ENCODE measurements at places on chromosomes 5 and 9.
A peak's percentile ranks its signal among the peaks of the same experiment; 100 is the strongest.

DNA sequence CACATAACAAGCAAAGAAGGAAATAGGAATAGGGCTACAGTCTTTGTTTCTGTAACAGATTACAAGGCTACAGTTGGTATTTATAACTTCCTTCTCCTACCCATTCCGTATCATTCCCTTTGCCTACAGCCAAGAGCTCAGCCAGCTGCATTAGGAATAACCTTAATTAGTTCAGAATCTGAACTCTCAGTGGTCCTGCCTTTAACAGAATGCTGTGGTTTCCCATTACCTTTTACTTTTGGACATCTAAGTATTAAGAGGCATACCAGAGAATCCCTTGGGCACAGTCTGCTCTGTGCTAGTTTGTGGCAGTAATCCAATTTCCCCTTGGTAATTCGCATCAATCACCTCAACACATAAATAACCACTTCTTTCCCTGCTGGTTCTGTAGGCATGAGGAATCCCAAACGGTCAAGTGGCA, 44.2 kb downstream of the PKD2L2 start:
- DNase-seq = peak; percentile 44

GRCh38 chr9:111992523-111992922, 95.9 kb downstream of the UGCG start:
- peak; percentile 85 for DNase-seq

DNA sequence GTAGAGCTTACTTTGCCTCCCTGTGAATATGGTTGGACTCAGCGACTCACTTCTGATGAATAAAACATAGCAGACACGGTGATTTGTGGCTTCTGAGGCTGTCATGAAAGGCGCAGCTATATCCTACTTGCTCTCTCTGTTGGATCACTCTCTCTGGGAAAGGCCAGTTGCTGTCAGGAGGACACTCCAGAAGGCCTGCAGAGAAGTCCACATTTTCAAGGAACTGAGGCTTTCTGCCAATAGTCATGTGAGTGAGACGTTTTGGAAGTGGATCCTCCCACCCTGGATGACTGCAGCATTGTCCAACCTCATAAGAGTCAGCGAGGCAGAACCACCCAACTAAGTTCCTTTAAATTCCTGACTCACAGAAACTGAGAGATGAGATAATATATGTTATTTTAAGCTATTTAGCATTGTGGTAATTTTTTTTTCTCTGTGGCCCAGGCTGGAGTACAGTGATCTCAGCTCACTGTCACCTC, 156.0 kb upstream of the MAST4 start:
- peak; percentile 17 for DNase-seq

DNA sequence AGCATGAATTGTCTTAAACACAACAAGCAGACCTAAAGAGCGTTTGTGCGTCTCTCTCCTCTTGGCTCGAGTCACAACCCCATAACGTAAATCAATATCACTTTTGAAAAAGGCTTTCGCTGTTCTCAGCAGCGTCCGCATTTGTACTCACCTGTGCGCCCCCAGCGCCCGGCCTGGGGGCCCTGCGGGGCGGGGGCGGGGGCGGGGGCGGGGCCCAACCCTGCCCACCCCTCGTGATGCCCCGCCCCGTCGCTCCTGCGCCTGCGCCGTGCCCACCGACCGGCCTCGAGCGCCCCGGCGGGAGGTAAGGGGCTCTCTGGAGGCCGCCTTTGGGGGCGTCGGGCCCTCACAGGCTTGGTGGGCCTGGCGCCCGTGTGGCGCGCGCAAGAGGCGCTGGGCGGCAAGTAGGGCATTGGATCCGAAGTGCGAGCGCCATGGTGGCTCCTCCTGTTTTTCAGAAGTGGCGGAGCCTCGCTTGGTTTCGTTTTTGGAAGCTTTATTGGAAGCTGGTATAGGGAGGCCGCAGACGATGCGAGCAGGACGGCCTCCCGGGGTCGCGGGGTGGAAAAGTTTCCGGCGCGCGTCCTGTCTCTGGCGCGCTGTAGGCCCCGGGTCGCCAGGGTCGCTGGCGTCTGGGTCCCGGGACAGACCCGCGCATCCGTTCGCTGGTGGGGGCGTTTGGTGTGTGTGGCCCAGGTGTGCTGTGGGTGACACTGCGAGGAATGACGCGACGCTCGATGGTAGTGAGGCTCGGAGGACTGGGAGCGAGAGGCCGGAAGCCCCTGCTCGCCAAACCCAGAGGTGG, at the start of gene STX17:
Gene STX17 (plus strand): TSS at position 252 of the 805 bp plus-strand sequence. CDS start 8,586 bp downstream, outside the sequence.
- peak; percentile 76 for DNase-seq

- no peak for DNase-seq
Measured at GRCh38 chr9:5793812-5794211, 39.1 kb downstream of the ERMP1 start.

- DNase-seq = no peak
Measured at GRCh38 chr9:73595036-73595545, 443.4 kb downstream of the ANXA1 start.

- no peak for DNase-seq
Measured at GRCh38 chr9:124594673-124595072, 87.5 kb upstream of the NR5A1 start.

DNA sequence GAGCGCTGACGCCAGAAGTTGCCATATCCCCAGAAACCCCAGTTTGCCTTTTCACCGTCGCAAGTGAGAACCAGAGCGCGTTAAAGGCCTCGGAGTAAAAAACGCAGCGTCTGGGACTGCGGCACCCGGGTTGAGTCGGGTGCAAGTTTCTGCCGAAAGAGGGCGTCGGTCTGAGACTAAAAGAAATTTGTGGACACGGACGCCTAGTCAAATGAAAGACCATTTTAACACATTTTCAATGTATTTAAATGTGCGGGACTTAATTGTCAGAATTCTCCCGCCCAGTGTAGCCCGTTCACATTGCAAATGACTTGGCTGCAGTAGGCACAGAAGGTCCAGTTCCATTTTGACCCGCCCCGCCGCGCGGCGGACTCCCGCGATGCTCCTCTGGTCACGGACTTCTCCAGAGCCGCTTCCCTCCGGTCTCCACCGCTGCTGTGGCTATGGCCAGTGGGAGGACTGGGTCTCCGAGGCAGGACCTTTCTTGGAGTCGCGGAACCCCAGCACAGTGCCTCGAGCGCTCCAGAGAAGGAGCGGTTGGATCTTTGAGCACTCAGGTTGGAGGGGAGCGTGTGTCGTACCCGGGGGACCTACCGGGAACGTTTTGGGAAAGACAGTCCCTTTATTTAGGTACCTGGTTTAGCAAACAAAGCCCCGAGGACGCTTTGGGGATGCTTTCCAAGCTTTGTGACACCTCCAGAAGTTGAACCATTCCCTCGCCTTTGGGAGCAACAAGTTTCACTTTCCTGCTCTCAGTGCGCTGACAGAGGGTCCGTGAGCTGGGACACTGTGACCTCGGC, 1.2 kb upstream of the NPR3 start:
- peak; percentile 85 for DNase-seq

GRCh38 chr5:1162751-1163150, 38.6 kb upstream of the SLC6A19 start:
- DNase-seq = no peak

GRCh38 chr9:23587433-23587832, 238.6 kb downstream of the ELAVL2 start:
- no peak for DNase-seq

Measured in choroid plexus epithelial cell (primary cell).